Activated CD4-positive, alpha-beta T cell treated with anti-CD3 and anti-CD28 coated beads, Interleukin-2, amount 10 ng/mL, durations not matched to agents 24 days and 14 days (primary cell): ENCODE measurements at places on chromosomes 7 and 10. TPM values are rescaled to one million over a fixed set of nuclear protein-coding genes. Genes with fewer than 3 reads are reported as not detected.
A peak's percentile ranks its signal among the peaks of the same experiment; 100 is the strongest.

DNA sequence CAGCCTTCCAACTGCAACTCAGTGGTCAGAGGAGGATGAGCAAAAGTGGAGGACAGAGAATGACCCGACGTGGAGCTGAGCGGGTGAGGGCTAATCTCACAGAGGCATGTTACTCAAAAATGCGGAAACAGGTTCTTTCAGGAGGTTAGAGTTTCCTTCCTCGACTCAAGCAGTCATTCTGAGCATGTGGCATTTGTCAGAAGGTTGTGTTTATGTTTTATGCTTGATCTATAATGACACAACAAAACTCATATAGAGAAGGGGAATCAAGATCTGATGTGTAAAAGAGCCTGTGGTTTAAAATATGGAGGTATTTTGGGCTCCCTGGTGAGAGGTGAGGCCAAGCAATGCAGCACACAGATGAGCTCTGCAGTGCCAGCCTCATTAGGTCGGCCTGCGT is 311.4 kb downstream of the ADARB2 start:
- peaks cover under 1% of the 10 kb centered on the region for H3K4me1 ChIP-seq
- no peak overlapping the region for H3K4me3 ChIP-seq
- no peak for DNase-seq

DNA sequence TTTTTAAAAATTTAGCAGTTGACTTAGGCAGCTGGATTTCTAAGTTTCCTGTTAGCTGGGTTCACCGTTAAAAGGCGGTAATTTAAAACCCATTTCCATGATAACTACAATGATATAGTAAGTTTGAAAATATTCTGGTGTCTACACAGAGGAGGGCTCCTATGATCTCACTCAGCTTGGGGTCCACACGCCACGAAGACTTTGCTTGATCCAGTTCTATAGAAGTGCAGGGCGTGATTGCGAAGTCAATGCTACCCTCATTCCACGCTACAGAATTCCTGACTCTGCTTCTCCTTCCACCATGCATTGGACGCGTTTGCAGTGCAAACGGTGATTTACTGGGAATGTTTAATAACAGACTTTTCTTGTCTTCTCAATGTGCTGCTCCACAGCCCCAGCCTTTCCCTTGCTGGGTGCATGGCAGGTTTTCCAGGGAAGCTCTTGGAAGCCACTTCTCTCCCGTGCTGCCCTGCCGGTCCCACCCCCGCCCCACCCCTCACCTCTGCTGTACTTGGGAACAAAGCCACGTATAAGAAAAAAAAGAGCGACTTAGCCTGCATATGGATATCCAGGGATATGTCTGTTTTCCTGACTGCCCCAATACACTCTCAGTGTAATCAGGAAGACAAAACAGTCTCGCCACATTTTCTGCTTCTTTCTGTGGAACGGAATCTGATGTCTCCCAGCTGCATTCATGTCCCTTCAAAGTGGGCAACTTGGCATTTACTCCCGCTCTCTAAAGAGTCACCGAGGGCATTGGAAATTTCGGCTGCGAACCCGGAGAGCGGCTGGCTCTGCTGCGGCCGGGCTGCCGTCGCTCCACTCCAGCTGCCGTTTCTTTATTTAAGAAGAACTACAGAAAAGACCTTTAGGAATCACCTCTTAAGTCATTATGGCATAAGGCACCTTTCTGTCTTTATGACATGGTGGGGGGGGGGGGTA is 434.4 kb upstream of the MGMT start:
- no peak overlapping the region for H3K27ac ChIP-seq
- no peak overlapping the region for H3K4me3 ChIP-seq
- DNase-seq = no peak
- H3K27me3 ChIP-seq = peaks cover 27% of the 10 kb centered on the region
- no peaks in the 10 kb centered on the region for H3K36me3 ChIP-seq

DNA sequence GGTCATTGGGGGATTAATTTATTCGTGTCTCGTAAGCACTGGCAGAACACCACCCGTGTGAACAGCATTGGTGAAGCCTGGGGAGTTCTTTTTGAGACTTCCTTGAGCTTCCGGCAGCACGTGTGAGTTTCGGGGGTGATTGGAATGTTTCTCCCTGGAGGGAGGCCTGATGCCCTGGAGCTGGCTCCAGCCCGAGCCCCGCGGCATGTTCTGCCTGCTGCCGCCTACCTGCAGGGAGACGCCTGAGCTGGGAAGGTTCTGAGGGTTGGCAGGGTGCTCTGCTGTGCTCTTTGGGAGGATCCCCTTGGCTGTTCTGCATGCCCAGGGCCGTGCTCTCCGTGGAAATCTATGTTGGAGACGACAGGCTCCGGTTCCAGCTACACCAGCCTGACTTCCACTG is 159.3 kb downstream of the MGMT start:
- H3K36me3 ChIP-seq = no peaks in the 10 kb centered on the region
- H3K4me3 ChIP-seq = no peak overlapping the region
- DNase-seq = no peak
- H3K4me1 ChIP-seq = no peaks in the 10 kb centered on the region
- no peaks in the 10 kb centered on the region for H3K27me3 ChIP-seq

GRCh38 chr10:113872139-113873030 is 17.9 kb downstream of the NHLRC2 start:
- H3K27ac ChIP-seq = no peak overlapping the region
- DNase-seq = no peak
- H3K4me3 ChIP-seq = no peak overlapping the region
- H3K27me3 ChIP-seq = no peaks in the 10 kb centered on the region

DNA sequence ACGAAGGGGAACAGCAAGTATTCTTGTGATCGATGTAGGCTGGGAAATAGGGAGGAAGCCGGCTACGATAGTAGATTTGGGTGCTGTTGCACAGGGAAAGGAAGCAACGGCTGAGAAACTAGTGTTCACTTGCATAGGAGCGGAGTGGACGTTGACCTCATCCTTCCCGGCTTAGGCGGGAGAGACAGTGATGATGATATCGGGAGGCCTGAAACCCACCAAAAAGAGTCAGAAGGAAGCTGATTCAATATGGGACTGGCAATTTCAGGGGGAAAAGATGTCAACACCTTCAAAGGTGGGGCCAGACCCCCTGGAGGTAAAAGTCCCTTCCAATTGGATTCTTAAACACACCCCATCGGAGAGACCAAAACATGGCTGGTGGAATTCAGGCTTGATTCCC is 61.3 kb downstream of the CARD11 start:
- no peak for DNase-seq
- H3K4me1 ChIP-seq = peaks cover 75% of the 10 kb centered on the region
- peaks cover 40% of the 10 kb centered on the region for H3K36me3 ChIP-seq
- peak overlapping the region; percentile 83 for H3K27ac ChIP-seq
- no peaks in the 10 kb centered on the region for H3K27me3 ChIP-seq
- H3K4me3 ChIP-seq = peak overlapping the region; percentile 43

GRCh38 chr7:94182066-94182465 is 177.9 kb upstream of the BET1 start:
- no peak overlapping the region for H3K4me3 ChIP-seq
- no peaks in the 10 kb centered on the region for H3K36me3 ChIP-seq
- DNase-seq = no peak
- H3K4me1 ChIP-seq = peaks cover 2% of the 10 kb centered on the region

DNA sequence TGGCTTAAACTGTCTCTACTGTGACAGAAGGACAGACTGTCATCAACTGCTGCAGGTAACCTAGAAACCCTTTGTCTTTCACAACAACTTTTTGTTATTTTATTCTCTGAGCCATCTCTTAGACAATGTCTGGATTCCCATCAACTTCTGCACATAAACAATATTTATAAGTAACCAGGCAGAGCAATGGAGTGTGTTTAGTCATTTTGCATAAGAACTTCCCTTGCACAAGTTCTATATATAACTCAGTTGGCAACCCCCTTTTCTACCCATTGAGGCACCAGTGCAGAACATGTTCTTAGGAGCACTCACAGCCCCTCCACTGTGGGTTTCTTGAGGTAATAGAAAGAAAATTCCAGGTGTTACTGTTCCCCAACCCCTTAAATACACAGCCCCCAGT is 65.0 kb upstream of the IL6 start:
- H3K27ac ChIP-seq = peak overlapping the region; percentile 48
- H3K4me1 ChIP-seq = peaks cover 30% of the 10 kb centered on the region
- no peak overlapping the region for H3K4me3 ChIP-seq
- H3K27me3 ChIP-seq = peaks cover 32% of the 10 kb centered on the region
- no peak for DNase-seq
- H3K36me3 ChIP-seq = no peaks in the 10 kb centered on the region

GRCh38 chr7:106777674-106778299 is 87.3 kb upstream of the PIK3CG start:
- no peak overlapping the region for H3K4me3 ChIP-seq
- H3K27ac ChIP-seq = no peak overlapping the region
- no peak for DNase-seq
- no peaks in the 10 kb centered on the region for H3K27me3 ChIP-seq
- H3K4me1 ChIP-seq = peaks cover 16% of the 10 kb centered on the region

DNA sequence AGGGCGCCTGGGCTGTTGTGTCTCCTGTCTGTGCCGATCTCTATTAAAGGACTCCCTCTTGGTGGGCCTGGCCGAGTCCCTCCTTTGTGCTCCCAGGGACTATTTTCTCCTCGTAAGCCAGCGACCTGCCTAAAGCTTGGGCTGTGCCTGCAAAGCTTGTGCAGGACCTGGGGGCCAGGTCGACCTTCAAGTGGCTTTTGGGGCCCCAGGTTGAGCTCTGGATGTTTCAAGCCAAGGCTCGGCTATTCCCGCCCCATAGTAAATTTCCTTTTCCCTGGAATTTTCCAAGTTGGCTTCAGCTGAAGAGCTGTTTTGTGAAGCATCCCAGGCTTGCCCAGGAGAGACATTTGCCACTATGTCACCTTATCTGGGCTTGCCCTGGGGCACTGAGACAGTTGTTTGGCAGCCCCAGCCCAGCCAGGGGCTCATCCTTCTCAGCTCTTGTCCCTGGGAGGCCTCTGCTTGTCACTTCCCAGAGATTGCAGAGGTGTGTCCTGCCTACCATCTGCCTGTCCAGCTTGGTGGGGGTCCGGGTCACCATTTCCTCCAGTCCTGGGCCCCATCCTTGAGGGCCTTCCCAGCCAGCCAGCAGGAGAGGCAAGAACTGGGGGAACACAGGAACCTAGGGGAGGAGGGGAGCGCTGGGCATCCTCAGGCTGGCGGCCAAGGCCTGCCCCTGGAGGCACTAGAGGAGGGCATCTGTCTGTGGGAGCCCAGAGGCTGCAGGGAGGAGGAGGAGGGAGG is 20.2 kb downstream of the ZMIZ2 start:
- no peaks in the 10 kb centered on the region for H3K27me3 ChIP-seq
- no peak overlapping the region for H3K27ac ChIP-seq
- H3K4me1 ChIP-seq = peaks cover 27% of the 10 kb centered on the region
- H3K36me3 ChIP-seq = peaks cover 41% of the 10 kb centered on the region
- no peak for DNase-seq

DNA sequence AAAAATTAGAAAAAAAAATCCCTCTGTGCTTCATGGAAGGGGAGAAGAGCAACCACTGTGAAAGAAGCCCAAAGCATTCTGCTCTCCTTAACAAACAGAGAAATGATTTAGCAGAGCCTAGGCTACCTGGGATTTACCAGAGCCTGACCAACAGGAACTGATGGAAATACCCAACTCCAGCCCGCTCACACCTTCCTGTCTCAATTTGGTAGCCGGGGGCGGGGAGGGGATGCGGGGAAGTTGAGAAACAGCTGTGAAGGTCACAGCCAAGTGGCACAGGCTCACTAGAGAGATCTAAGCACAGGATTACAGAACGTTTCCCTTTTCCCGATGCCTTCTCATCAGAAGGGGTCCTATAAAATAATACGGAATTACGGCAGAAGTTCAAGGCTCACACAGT is 17.6 kb downstream of the RSU1 start:
- H3K27ac ChIP-seq = no peak overlapping the region
- no peak overlapping the region for H3K4me3 ChIP-seq
- H3K27me3 ChIP-seq = no peaks in the 10 kb centered on the region
- peak; percentile 58 for DNase-seq
- peaks cover 31% of the 10 kb centered on the region for H3K4me1 ChIP-seq

DNA sequence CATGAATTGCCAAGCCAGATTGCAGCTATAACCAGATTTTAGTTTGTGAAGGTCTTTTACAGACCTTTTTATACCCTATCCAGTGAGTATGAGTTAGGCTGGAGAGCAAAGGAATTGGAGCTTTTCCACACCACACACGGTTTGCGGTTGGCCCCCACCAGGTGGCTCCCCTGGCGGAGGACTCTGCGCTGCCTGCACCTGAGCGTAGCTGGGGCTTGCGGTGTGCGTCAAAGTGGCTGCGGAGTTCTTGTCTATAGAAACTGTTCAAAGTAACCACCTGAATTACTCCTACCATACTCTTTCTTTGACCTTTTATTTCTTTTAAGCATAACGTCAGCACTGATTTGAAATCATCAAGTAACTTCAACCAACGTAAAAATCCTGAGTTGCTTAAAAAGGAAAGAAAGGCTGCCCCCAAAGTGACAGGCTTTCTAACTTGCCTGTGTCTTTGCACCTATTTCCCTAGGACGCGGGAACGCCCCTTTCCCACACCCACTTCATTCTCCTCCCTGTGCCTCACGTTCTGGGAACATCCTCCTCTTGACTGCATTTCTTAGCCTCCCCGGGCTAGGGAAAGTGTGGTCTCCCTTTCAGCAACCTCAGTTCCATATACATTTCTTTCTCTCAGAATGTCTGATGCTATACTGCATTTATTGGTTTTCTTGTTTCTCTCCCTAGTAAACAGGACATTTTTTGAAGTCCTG is 47.6 kb upstream of the TMEM72 start:
- peaks cover 15% of the 10 kb centered on the region for H3K4me1 ChIP-seq
- no peaks in the 10 kb centered on the region for H3K36me3 ChIP-seq
- peaks cover 47% of the 10 kb centered on the region for H3K27me3 ChIP-seq
- H3K4me3 ChIP-seq = peak overlapping the region; percentile 92
- H3K27ac ChIP-seq = no peak overlapping the region

GRCh38 chr10:80583685-80584084 is 46.0 kb downstream of the SH2D4B start:
- no peaks in the 10 kb centered on the region for H3K36me3 ChIP-seq
- peaks cover 18% of the 10 kb centered on the region for H3K27me3 ChIP-seq
- no peak for DNase-seq
- no peak overlapping the region for H3K4me3 ChIP-seq
- no peaks in the 10 kb centered on the region for H3K4me1 ChIP-seq

Gene CFAP46
- total RNA-seq = not detected in 2 replicates

Gene SCART1
- total RNA-seq = 0.76 and 0.77 TPM in 2 replicates

Gene FEZF1
- not detected in 2 replicates for total RNA-seq

Gene SHH
- total RNA-seq = not detected in 2 replicates
